ENCODE measurements at places on chromosomes 3 and 15.
A peak's percentile ranks its signal among the peaks of the same experiment; 100 is the strongest.

DNA sequence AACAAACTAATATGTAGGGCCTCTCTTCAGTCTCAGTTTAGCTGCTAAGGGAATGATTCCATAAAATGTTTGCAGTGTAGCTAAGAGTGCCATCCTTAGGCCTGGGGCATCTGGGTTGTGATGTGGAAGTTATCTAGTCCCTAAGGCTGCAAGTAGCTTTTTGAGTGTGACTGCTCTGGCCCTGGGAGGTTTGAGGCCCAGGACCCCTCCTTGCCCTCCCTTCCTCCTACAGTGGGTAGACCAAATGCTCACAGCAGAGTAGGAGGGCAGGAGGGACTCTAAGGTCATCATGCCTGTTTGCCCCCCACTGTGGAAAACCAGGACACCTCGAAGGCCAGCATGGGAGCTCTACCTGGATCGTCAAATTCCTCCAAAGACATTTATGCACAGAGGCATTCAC lies 115.0 kb downstream of the EPHB1 start:
- no peaks in the 10 kb centered on the region for H3K36me3 ChIP-seq
- no peak overlapping the region for H3K27ac ChIP-seq
- no peak for DNase-seq
- H3K4me1 ChIP-seq, result no peaks in the 10 kb centered on the region
- H3K27me3 ChIP-seq, result no peaks in the 10 kb centered on the region
- H3K4me3 ChIP-seq, result no peak overlapping the region

DNA sequence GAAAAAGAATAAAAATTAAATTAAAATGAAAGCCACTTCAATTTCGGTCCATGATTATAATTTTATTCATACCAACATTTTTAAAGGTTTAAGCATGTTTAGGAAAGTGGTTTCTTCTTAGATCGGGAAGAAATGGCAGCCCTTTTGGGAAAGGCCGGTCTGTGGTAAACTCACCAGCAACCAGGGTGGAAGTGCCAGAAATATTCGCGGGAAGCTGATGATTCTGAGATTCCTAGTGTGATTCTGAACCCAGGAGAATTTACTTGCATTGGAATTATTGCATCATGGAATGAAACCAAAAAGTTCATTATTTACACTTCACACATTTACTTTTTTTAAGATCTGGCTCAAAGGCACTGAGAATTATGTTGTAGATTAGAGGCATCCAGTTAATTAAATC lies 97.2 kb upstream of the CCNL1 start:
- H3K27me3 ChIP-seq, result peaks cover 2% of the 10 kb centered on the region
- H3K4me3 ChIP-seq, result no peak overlapping the region
- no peaks in the 10 kb centered on the region for H3K4me1 ChIP-seq
- no peak for DNase-seq
- no peak overlapping the region for H3K27ac ChIP-seq

DNA sequence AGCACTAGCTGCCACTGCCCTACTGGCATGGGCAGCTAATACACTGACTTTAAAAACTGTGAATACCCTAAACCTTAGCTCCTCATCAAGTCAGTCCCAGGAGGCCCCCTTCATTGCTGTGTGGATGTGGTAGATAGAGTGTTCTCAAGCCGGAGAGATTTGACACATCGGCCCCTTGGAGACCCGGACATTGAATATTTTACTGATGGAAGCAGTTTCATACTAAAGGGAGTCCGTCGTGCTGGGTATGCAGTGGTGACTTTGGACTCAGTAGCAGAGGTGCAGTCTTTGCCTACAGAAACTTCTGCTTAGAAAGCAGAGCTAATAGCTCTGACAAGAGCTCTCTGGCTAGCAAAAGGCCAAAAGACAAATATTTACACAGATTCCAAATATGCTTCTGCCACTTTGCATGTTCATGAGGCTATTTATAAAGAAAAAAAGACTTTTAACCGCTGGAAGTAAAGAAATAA lies 17.5 kb downstream of the CCR4 start:
- H3K27ac ChIP-seq, result no peak overlapping the region
- DNase-seq, result no peak
- H3K36me3 ChIP-seq, result peaks cover 14% of the 10 kb centered on the region
- peaks cover 24% of the 10 kb centered on the region for H3K4me1 ChIP-seq
- no peaks in the 10 kb centered on the region for H3K27me3 ChIP-seq
- H3K4me3 ChIP-seq, result no peak overlapping the region

GRCh38 chr3:82561784-82562183 lies 800.3 kb upstream of the GBE1 start:
- H3K4me3 ChIP-seq, result no peak overlapping the region
- DNase-seq, result no peak
- H3K27ac ChIP-seq, result no peak overlapping the region
- no peaks in the 10 kb centered on the region for H3K27me3 ChIP-seq
- H3K36me3 ChIP-seq, result no peaks in the 10 kb centered on the region

GRCh38 chr15:68508485-68509189 lies 70.2 kb upstream of the CORO2B start:
- no peaks in the 10 kb centered on the region for H3K4me1 ChIP-seq
- H3K27me3 ChIP-seq, result no peaks in the 10 kb centered on the region
- no peaks in the 10 kb centered on the region for H3K36me3 ChIP-seq
- no peak overlapping the region for H3K4me3 ChIP-seq
- no peak overlapping the region for H3K27ac ChIP-seq

DNA sequence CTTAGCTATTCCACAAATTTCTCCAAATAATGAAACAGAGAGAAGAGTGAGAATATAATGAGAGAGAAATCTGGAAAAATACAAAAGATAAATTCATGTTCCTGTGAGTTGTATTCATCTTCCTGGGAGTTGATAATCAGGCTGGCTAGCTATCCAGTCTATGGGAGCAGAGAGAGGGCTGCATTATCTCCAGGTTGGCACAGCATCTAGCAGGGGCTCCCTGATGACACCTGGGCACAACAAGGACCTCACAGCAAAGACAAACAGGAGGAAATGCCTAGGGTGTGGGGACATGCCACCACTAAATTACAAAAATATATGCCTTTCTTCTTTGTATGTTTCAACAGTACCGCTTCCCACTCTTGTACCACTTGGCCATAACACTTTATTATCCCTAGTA lies 1.9 kb downstream of the EHD4 start:
- no peaks in the 10 kb centered on the region for H3K36me3 ChIP-seq
- peak overlapping the region; percentile 89 for H3K4me3 ChIP-seq
- H3K27ac ChIP-seq, result peak overlapping the region; percentile 88
- peaks cover 4% of the 10 kb centered on the region for H3K27me3 ChIP-seq
- DNase-seq, result no peak

DNA sequence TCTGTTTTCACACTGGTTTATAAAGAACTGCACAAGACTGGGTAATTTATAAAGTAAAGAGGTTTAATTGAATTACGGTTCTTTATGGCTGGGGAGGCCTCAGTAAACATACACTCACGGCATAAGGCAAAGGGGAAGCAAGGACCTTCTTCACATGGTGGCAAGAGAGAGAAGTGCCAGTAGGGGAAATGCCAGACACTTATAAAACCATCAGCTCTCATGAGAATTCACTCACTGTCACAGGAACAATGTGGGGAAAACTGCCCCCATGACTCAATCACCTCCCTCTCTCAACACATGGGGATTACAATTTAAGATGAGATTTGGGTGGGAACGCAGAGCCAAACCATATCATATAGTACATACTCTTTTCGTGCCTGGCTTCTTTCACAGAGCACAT lies 42.4 kb downstream of the MAP2K1 start:
- H3K27ac ChIP-seq, result no peak overlapping the region
- H3K4me1 ChIP-seq, result peaks cover 5% of the 10 kb centered on the region

DNA sequence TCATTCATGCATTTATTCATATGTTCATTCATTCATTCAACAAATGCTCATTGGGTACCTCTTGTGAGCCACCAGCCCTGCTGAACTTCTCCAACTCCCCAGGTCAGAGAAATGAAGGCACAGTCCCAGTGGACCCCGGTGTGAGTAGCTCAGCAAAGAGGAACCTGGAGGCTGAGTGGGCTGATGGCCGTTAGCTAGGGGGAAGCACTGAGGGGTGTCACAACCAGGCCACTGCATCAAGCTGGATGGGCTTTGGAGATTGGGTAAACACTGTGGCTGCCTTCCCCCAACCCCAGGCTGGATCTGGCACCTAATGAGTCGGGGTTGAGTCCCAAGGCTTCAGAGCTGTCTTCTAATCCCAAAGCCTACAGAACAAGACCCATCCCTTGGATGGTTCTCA lies 12.1 kb upstream of the ALAS1 start:
- no peak overlapping the region for H3K27ac ChIP-seq
- no peak for DNase-seq
- no peaks in the 10 kb centered on the region for H3K4me1 ChIP-seq
- no peaks in the 10 kb centered on the region for H3K27me3 ChIP-seq

- no peak overlapping the region for H3K4me3 ChIP-seq
- no peaks in the 10 kb centered on the region for H3K4me1 ChIP-seq
- no peak overlapping the region for H3K27ac ChIP-seq
- no peaks in the 10 kb centered on the region for H3K36me3 ChIP-seq
Measured at GRCh38 chr15:51302480-51302879, 35.9 kb downstream of the CYP19A1 start.

DNA sequence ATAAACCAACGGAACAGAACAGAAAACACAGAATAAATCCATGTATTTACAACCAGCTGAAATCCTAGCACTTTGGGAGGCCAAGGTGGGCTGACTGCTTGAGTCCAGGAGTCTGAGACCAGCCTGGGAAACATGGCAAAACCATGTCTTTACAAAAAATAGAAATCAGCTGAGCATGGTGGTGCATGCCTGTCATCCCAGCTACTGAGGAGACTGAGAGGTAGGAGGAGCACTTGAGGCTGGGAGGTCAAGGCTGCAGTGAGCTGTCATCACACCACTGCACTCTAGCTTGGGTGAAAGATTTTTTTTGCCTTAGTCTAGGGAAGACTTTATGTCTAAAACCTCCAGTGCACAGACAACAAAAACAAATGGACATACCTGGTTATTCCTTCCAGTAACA lies 120.7 kb downstream of the STT3B start:
- H3K27ac ChIP-seq, result no peak overlapping the region
- no peaks in the 10 kb centered on the region for H3K4me1 ChIP-seq
- no peak overlapping the region for H3K4me3 ChIP-seq
- no peak for DNase-seq

DNA sequence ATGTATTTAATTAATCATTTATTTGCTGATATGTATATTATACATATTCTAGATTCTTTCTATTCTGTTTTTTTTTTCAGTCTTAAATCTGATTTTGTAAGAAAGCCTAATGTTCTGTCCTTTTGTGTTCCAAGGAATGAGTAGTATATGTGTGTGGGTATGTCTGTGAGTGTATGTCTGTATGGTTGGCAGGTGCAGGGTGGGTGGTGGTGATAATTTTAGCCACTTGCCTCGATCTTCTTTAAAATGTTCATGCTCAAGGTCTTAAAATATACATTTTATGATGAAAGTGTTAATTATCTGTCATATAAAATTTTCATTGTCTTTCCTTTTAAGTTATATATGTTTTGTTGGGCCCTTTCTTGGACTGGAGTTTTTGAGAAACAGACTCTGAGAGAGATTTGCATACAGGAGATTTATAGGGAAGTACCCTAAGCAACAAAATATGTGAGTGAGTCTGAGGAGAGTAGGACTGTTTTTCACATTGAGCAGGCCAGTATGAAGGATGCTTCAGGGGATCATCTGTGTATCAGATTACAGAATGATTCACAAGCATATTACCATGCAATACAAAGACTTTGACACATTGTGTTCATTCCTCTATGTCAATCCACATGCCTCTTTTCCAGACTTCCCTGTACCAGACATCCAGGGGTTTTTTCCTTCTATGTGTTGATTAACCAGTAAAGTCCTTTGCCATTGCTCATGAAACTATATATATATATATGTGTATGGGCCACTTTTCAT lies 211.0 kb upstream of the DPPA4 start:
- H3K27ac ChIP-seq, result no peak overlapping the region
- DNase-seq, result no peak
- no peaks in the 10 kb centered on the region for H3K36me3 ChIP-seq
- H3K4me3 ChIP-seq, result no peak overlapping the region

DNA sequence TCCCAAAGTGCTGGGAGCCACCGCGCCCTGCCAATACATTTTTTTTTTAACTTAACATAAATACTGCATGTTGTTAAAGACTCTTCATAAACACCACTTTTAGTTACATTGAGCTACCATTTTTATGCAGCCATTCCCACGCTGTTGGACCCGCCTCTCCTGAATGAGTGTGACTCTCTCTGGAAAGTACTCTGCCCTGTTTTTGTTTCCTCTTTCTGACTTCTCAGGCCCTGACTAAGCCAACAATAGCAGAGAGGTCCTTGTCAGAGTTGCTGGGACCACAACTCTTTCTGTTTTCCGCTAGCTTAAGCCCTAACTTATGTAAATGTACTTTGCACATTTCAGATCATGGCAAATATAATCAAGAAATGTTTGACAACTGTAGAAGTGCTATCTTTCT lies 35.2 kb downstream of the PARP15 start:
- H3K27me3 ChIP-seq, result no peaks in the 10 kb centered on the region
- no peak overlapping the region for H3K4me3 ChIP-seq
- H3K36me3 ChIP-seq, result peaks cover 48% of the 10 kb centered on the region
- H3K4me1 ChIP-seq, result peaks cover 7% of the 10 kb centered on the region

GRCh38 chr3:157746391-157746790 lies 243.2 kb upstream of the VEPH1 start:
- no peaks in the 10 kb centered on the region for H3K36me3 ChIP-seq
- no peak for DNase-seq
- H3K27me3 ChIP-seq, result no peaks in the 10 kb centered on the region
- H3K4me3 ChIP-seq, result no peak overlapping the region
- no peaks in the 10 kb centered on the region for H3K4me1 ChIP-seq

DNA sequence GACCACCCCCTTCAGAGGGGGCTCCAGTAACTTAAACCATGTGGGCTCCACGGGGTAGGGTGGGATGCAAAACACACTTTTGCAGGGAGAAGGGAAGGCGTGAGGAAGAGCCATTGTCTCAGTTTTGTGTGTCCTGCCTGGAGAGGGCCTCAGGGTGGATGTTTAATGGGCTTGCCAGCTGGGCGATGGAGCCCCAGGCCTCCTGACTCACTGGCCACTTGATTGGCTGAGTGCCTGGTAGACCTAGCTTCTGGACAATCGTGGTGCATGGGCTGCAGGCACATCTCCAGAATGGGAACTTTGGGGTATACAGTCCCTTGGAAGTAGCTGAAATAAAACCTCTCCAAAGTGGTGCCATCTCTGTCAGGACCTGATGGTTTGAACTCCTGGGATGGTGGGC lies 118.3 kb upstream of the MRPS22 start:
- no peaks in the 10 kb centered on the region for H3K36me3 ChIP-seq
- H3K27ac ChIP-seq, result no peak overlapping the region
- H3K27me3 ChIP-seq, result no peaks in the 10 kb centered on the region

GRCh38 chr3:169138849-169139420 lies 524.6 kb downstream of the MECOM start:
- no peaks in the 10 kb centered on the region for H3K4me1 ChIP-seq
- no peak overlapping the region for H3K27ac ChIP-seq
- peaks cover 6% of the 10 kb centered on the region for H3K27me3 ChIP-seq
- no peak overlapping the region for H3K4me3 ChIP-seq
- no peaks in the 10 kb centered on the region for H3K36me3 ChIP-seq
- no peak for DNase-seq

- H3K36me3 ChIP-seq, result peaks cover 12% of the 10 kb centered on the region
- H3K27ac ChIP-seq, result no peak overlapping the region
- no peak overlapping the region for H3K4me3 ChIP-seq
- no peaks in the 10 kb centered on the region for H3K4me1 ChIP-seq
Measured at GRCh38 chr15:50365570-50365969, 10.6 kb upstream of the GABPB1 start.

- no peaks in the 10 kb centered on the region for H3K27me3 ChIP-seq
- no peak overlapping the region for H3K4me3 ChIP-seq
- H3K27ac ChIP-seq, result no peak overlapping the region
- H3K36me3 ChIP-seq, result no peaks in the 10 kb centered on the region
Measured at GRCh38 chr3:123781138-123781537, 103.0 kb downstream of the MYLK start.
